ENCODE measurements at places on chromosomes 7 and 10.
A peak's percentile ranks its signal among the peaks of the same experiment; 100 is the strongest.

- no peak for DNase-seq
Measured at GRCh38 chr10:72322280-72323058, 32.2 kb downstream of the DNAJB12 start.

GRCh38 chr10:82148764-82149163 is 273.8 kb downstream of the NRG3 start:
- DNase-seq = no peak

DNA sequence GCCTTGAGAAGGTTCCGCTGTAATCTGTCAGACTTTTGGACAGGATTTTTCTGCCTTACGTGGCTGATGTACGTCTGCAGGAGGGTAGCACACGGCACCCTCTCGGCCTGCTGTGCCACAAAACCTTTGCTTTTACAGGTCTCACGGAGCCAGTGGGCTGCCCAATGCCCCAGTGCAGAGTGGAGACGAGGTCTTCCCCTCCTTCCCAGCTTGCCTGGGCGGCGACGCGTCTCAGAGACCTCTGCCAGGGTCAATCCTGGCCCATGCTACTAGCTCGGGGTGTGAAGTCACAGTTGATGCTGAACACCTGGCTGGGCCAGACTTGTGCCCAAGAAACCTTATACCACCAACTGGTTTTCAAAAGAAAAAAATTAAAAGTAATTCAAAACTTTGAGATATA is 526.4 kb downstream of the DNAJB6 start:
- DNase-seq = no peak

DNA sequence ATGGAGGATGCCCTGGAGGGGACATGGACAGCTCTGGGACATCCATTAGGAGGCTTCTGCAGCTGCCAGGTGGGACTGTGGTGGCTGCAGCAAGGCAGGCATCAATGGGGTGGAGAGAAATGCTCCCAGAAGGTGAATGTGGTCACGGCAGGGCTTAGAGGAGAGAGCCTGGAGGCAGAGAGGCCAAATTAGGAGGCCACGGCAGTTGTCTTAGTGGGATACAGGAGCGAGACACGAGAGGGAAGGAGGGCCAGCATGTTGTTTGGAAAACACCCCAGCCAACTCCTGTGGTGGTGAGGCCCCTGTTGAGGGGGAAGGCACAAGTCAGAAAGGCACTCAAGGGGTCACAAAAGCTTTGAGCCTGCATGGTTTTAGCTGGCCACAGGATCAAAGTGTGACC is 14.6 kb upstream of the ECHDC3 start:
- no peak for DNase-seq

- DNase-seq = no peak
Measured at GRCh38 chr7:116206141-116206540, 4.2 kb upstream of the TES start.

DNA sequence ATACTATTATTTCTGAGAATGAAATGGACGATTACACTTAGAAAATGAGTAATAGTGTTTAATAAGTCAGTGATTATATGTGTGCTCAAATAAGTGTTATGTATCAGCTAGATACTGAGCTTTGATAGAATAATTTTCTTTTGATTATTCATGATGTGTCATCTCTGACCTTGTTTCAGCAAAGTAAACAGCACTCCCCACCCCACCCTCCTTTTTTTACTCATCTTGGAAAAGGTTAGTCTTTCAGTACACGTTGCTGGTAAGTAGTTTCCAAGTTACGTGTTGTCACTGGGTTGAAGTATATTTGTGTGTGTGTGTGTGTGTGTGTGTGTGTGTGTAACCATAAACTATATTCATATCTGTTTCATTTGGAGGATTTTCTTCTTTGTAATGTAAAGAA is 84.1 kb downstream of the GNAI1 start:
- DNase-seq = no peak

- DNase-seq = no peak
Measured at GRCh38 chr7:34839645-34840044, 181.6 kb downstream of the NPSR1 start.

GRCh38 chr10:11448190-11448544 is 163.3 kb downstream of the USP6NL start:
- DNase-seq = peak; percentile 24

GRCh38 chr10:46536171-46536570 is 20.3 kb downstream of the GPRIN2 start:
- no peak for DNase-seq

GRCh38 chr10:34206935-34207268 is 608.2 kb downstream of the PARD3 start:
- no peak for DNase-seq

DNA sequence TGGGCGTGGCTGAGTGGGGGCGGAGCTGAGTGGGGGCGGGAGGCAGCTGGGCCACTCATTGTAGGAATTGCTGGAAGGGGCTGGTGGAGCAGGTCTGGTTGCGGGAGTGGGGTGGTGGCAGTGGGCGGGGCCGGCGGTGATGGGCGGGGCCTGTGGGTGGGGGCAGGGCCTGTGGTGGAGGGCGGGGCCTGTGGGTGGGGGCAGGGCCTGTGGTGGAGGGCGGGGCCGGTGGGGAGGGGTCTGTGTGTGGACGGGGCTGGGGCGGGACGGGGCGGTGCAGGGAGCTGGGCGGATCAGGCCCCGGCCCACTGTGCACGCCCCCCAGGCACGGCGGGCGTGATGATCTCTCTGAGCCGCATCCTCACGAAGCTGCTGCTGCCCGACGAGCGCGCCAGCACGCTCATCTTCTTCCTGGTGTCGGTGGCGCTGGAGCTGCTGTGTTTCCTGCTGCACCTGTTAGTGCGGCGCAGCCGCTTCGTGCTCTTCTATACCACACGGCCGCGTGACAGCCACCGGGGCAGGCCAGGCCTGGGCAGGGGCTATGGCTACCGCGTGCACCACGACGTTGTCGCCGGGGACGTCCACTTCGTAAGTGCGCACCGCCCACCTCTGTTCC is 14.0 kb downstream of the SLC29A4 start:
- peak; percentile 75 for DNase-seq

DNA sequence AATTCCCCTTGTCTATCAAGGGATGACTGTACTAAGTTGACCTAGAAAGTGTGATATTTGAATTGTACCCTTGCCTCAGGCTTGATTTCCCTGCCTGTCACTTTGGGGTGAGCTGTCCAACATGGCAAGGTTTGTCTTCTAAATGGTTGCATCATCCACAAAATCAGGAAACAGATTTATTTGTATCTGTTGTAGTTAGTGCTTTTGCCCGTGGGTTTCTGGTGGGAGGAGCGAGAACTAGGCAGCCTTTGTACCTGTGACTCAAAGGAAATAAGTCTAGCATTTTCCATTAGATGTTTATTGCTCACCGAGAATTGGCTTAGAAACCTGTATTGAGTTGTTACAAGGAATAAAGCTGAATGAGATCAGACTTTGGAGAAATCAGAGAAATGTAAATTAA is 650.8 kb downstream of the LRMDA start:
- no peak for DNase-seq

- no peak for DNase-seq
Measured at GRCh38 chr7:1986366-1987083, 246.2 kb downstream of the MAD1L1 start.

DNA sequence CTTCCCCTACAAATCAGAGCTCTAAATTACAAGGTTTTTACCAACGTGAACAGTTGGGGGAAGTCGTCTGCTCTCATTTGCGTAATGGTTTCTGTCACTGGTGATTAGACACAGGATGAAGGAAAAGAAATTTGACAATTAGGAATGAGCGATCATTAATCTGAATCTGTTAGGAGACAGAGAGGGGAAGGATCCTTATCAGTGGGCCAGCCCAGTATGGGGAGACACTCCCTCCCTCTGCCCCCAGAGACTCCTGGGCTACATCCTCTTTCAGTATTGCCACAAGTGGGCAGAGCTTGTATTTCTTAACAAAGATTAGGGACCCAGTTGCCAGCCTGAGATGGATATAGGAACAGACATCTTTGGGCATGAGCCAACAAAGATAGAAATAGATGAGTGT is 15.5 kb downstream of the HIF1AN start:
- no peak for DNase-seq

- no peak for DNase-seq
Measured at GRCh38 chr7:43291789-43292188, 179.3 kb downstream of the HECW1 start.

DNA sequence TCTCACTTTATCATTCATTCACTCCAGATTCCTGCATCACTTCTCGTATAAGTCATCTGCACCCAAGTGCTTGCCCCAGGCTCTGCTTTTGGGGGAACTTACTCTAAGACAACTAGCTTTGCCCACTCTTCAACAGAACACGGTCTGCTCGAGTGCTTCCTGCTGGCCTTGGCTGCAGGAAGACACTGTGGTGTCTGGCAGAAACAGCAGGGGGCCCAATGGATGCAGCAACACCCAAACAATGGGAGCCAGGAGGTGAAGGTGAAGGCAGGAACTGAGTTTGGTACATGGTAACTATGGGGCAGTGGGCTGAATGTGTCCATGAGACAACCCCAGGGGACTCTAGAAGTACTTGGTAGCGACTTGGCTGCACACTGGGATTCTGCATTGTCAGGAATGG is 344.0 kb downstream of the REEP3 start:
- no peak for DNase-seq

GRCh38 chr7:129872054-129872453 is 80.7 kb downstream of the UBE2H start:
- DNase-seq = no peak

DNA sequence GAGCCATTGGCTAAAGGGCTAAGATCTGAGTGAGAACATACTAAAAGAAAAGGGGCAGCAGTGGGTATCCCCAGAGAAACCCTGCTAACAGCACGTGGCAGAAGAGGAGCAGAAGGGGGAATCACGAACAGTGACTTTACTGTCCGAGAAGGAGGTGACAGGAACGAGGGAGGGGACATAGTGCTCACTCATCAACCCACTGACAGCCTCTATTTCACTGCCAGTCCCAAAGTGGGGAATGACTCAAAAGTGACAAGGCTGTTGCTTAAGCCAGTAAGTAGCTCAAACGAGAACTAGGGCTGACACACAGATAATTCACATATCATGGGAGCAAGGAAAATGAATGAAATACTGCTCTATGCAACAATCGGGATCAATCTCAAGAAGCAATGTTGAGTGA is 92.7 kb downstream of the RSU1 start:
- no peak for DNase-seq

Data from mesothelial cell of epicardium (in vitro differentiated cells).